C1 segment of cervical spinal cord (tissue), 14 donors: ENCODE measurements at places on chromosomes 6 and 20.

- no peak for DNase-seq
Measured at GRCh38 chr6:156534594-156534993, 242.6 kb upstream of the ARID1B start.

DNA sequence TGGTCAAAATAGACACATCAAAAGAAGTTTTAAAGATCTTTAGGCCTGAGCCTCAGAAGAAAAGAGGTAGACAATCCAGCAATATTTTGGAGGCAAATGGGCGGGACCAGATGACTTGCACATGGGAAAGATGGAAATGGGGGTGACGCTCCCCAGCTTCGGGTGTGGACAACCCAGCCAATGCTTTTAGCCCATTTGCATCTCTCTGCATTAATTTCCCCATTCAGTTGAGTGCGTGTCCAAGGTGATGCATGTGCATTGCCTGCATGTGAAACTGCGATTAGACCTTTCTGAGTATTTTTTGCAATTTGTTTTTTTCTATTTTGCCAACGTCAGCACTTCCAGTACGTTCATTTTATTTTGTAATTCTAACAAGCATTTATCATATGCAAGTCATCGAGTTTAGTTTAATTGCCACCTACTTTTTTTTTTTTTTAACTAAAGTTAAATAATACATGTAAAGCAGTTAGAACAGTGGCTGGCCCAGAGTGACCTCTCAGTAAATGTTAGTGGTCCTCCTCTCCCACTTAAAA lies 24.2 kb downstream of the PDRG1 start:
- DNase-seq = no peak

DNA sequence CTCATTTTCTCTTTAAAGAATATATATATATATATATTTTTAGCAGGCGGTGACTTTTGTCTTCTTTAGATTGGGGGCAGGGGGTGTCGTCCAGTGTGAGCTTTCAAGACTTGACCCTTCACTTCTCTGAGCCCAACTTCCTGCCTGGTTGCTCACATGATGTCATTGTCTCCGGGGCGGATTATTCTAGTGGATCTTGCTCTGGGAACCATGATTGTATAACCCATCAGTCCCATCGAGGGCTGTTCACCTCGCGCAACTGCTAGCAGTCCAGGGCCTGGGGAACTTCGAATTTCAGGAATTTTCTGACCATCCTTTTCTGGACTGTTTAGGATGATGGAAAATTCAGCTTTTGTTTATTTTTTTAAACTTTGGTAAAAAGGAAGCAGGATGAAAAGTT lies 1.0 kb downstream of the IGF2R start:
- no peak for DNase-seq

DNA sequence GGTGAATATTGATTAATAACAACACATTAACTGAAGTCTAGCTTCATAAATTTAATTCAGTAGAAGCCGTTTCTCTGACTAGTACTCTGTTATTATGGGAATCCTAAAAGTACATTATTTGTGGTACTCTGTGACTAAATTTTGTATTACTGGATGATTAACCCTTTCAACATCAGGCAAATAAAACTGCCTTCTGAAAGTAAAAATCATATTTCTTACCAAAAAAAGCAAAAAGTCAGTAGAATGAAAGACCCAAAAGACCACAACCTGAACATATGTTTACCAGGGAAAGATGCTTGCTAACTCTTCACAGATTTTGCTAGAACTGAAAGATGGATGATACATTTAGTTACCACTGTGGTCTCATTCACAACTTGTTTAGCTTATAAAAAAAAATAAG lies 73.2 kb downstream of the AHI1 start:
- no peak for DNase-seq

- no peak for DNase-seq
Measured at GRCh38 chr6:54431466-54431865, 123.2 kb downstream of the TINAG start.
